ENCODE measurements at places on chromosomes 5 and 9.

- no peak for DNase-seq
These were observed 16.8 kb upstream of the POMT1 start for GRCh38 chr9:131485728-131486422.

GRCh38 chr9:19701991-19702390, 86.8 kb downstream of the SLC24A2 start:
- no peak for DNase-seq

DNA sequence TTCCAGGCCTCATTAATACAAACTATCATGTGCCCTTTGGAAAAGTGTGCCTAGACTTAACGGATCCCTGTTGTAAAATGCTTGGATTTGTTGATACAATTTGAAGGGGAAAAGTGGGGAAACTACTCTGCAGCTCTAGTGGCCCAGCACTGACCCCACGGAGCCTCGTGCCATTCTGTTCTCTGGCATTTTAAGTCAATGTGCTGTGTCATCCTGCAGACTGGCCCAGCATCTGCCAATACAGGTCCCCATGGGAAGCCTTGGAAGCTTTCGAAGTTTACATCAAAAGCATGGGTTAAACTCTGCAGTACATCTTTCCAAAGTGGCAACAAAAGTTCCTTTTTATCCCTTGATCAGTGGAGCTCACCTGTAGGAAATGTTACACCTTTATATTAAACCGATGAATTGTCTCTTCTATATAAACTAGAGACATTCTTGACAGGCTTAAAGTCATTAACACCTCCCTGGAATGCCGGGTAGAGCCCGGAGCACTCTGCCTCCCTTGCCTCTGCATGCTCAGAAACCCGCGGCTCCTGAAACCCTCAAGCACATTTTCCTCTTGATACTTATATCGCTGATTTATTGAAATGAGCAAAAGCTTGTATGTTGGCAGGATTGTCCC, 596.0 kb upstream of the ADAMTS16 start:
- DNase-seq = no peak

GRCh38 chr5:140336388-140336787, 10.0 kb downstream of the HBEGF start:
- no peak for DNase-seq

DNA sequence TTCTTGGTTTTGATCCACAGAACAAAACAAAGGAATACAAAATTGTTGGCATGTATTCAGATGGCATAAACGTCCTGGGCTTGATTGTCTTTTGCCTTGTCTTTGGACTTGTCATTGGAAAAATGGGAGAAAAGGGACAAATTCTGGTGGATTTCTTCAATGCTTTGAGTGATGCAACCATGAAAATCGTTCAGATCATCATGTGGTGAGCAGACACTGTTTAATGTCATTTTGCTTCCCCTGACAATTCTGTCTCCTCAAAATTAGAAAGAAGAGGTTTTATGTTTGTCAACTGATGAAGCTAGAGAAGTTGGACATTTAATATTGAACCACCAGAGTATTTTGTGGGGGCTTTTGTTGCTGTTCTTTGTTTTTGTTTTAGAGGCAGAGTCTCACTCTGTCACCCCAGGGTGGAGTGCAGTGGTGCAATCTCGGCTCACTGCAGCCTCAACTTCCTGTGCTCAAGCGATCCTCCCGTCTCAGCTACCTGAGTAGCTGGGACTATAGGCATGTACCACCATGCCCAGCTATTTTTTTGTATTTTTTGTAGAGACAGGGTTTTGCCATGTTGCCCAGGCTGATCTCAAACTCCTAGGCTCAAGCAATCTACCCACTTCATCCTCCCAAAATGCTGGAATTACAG, 82.0 kb downstream of the SLC1A1 start:
- no peak for DNase-seq

DNA sequence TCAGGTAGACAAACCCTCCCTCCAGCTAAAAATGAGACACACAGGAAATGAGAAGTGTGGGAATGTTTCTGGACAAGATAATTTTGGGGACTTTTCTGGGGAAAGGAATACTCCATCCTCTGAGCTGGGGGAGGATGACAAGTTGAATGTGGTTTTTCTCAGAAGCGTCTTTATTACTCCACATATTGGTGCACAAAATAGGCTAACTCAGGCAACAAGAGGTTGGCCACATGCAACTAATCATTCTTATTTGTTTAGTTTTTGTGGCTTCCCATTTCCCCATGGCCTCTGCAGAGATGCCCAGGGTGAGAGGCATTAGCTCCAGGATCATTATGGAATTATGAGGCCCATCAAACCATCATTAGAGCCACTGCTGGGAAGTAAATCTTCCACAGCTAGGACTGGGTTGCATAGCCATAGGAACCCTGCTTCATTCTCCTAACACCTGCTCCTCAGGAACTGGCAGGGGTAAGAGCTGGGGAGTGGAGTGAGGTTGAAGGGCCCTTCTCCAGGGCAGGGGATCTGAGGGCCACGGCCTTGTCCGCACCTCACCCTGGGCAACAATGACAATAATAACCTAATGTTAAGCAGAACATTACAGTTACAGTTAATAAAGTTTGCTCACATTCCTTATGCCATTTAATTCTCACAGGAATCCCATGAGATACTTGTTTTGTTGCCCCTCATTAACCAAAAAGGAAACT, 9.3 kb upstream of the SIL1 start:
- no peak for DNase-seq

DNA sequence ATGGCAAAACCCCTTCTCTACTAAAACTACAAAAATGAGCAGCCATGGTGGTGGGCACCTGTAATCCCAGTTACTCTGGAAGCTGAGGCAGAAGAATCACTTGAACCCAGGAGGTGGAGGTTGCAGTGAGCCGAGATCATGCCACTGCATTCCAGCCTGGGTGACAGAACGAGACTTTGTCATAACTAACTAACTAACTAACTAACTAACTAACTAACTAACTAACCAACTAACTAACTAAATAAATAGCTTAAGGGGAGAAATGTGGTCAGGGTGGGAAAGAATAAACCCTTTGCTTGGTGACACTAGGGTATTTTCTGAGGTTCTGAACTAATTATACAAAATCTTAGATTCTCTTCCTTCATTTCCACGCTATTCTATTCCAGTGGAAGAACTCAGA, 184.4 kb upstream of the MEF2C start:
- no peak for DNase-seq

- DNase-seq = no peak
These were observed 84.3 kb downstream of the SLF1 start for GRCh38 chr5:94702729-94703128.

GRCh38 chr9:92654481-92655301, 15.2 kb downstream of the IPPK start:
- no peak for DNase-seq
